ENCODE measurements at places on chromosomes 5 and 9. TPM values are rescaled to one million over a fixed set of nuclear protein-coding genes. Genes with fewer than 3 reads are reported as not detected.

Gene ZNF883
- 11.5 TPM for total RNA-seq

Gene KCNT1
- total RNA-seq = not detected

Gene DNAI1
- 0.52 TPM for total RNA-seq

Gene FAM221B
- not detected for total RNA-seq

Gene PCDHGA7
- 1.1 TPM for total RNA-seq

Gene NOXA1
- total RNA-seq = 0.65 TPM

Gene ARID3C
- 5.3 TPM for total RNA-seq

Gene SLIT3
- 0.22 TPM for total RNA-seq

Gene F12
- 2.0 TPM for total RNA-seq

Gene GCNT4
- 0.25 TPM for total RNA-seq

Gene PCDHB15
- total RNA-seq = 9.4 TPM

Gene GFRA3
- not detected for total RNA-seq

Gene EXD3
- total RNA-seq = 25.1 TPM

Gene FAM151B
- total RNA-seq = 3.9 TPM

- no peak for DNase-seq
Observed at GRCh38 chr9:84754881-84755280, 85.4 kb downstream of the NTRK2 start.

DNA sequence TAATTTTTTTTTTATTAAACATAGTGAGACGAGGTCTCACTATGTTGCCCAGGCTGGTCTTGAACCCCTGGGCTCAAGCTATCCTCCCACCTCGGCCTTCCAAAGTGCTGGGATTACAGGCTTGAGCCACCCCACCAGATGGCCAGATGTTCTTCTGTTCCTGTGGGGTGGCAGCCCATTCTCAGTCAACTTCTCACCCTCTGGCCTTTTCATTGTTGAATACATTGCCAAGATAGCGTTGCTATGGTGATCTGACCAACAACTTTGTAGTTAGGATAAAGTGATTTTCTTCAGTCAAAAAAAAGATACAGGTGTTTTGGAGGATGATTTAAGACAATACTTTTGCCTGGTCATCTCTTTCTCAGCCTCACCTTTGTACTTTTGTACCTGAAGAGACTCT is 109.1 kb downstream of the EGFLAM start:
- no peak for DNase-seq

- no peak for DNase-seq
Observed at GRCh38 chr5:73816656-73817420, 190.8 kb downstream of the ARHGEF28 start.

GRCh38 chr9:91945277-91946085 is 4.5 kb downstream of the ROR2 start:
- peak; percentile 58 for DNase-seq

GRCh38 chr9:11874414-11874813 is 818.8 kb upstream of the TYRP1 start:
- no peak for DNase-seq

- DNase-seq = no peak
Observed at GRCh38 chr9:104974053-104974962, 46.4 kb upstream of the ABCA1 start.

DNA sequence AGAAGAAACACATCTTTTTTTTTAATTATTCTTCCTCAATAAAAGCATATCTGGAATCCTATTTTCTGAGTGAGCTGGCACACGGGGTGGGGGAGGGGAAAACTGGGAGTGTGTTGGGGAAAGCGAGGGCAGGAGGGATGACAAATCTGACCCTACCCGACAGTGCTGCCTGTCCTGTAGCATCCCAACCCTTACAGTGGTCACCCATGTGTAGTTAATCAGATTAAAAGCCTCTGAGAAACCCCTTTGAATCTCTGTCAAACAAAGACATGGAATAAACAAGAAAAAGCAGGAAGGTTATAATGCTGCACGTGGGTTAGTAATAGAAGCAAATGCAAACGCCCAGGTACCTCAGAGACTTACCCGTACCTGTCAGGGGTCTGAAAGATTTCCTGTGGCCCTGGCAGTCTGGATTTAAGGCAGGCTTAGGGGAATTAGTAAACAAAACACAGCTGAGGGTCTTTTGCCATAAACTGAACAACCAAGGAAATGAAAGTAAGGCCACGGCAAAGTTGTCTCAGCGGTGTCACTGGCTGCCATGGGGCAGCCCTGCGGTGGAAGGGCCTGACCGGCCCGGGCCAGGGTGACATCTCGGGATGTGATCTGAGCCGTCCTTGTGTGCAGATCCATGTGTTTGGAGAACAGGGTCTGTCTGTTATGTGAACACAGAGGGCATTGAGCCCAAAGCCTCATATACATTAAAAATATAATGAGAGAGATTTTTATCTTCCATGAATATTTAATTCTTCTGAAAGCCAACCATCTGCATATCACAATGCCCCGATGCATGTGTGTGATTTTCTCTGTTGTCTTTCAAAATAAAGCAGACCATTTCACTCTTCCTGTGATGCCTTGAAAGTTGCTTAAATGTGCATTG is 308.2 kb downstream of the ZNF608 start:
- DNase-seq = peak; percentile 79

DNA sequence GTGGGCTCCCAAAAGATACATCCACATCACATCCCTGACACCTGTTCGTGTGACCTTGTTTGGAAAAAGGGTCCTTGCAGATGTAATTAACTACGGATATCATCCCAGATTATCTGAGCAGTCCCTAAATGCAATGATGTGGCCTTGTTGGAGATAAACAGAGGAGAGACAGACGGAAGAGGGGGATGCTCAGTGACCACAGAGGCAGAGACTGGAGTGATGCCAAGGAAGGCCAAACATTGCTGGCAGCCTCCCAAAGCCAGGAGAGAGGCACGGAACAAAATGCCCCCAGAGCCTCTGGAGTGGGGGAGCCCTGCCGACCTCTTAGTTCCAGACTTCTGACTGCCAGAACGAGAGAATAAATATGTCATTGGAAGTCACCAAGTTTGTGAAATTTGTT is 15.0 kb upstream of the VAV2 start:
- no peak for DNase-seq

GRCh38 chr5:42396111-42396510 is 27.1 kb upstream of the GHR start:
- DNase-seq = no peak

DNA sequence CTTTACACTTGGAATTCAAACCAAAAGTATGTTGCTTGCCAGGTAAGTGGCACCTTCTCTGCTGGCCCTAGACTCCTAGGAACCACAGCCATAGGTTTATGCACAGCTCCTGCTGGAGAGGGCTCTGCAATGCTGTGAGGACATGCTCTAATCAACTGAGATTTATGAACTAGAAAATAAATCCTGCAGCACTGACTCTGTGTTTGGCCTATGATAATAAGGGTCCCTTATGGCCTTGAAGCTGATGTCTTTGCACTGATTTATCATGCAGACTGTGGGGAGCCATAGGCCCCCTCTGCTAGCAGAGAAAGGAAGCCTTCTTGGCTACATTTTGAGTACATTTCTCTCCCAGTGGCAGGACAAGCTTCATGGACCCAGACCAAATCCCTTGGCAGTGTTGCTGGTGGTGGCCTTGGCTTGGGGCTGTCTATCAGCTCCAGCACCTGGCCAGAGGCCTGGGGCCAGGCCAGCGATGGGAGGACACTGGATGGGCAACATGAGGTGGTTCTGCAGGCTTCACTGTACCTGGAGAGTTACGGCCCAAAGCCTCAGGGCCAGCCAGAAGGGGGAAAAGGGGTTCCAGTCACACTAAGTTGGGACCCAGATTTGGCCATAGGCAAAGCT is 178.0 kb downstream of the SEMA6A start:
- DNase-seq = no peak

GRCh38 chr9:116476935-116477381 is 210.1 kb upstream of the TRIM32 start:
- peak; percentile 39 for DNase-seq

- DNase-seq = no peak
Observed at GRCh38 chr5:91146230-91146629, 236.9 kb downstream of the ARRDC3 start.

- no peak for DNase-seq
Observed at GRCh38 chr5:172830275-172830799, 3.7 kb upstream of the ERGIC1 start.

GRCh38 chr5:57482671-57483106 is at the start of gene ACTBL2:
Gene ACTBL2 (minus strand): TSS chr5:57482811. CDS start chr5:57482707, 104 bp downstream.
- DNase-seq = no peak

DNA sequence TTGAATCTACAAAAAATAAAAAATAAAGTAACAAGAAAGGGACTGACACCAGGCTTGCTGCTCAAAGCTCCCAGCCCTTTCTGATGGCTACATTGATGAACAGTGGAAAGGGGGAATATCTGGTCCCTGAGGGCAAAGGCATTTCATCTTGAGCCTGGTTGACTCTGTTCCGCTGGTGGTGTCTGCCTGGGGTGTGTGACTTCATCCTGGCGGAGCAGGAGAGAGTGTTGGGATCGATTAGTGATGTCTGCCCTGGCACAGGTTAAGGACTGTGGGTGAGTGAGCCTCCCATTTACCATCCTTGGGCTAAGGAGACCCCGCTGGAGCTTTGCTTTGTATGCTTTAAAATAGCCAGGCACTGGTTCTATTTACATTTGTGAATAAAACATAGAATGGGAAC is 56.9 kb upstream of the ASS1 start:
- DNase-seq = no peak

DNA sequence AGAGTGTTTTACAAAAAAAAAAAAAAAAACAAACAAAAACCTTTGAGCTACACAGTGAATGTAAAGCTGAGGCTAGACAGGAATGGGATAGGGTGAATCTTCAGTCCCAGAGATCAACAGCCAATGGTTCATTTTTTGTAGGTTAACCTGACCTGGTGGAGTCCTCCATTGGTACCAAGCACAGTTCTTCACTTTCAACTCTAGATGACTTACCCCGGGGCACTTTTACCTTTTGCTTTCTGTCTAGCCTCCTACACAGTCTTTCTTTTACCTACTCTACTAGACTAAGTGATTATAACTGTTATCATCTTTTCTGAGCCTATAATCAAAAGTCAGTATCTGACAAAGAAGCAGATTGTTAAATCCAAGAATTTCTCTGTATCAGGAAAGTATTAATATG is 50.9 kb downstream of the ANXA2R start:
- DNase-seq = no peak

DNA sequence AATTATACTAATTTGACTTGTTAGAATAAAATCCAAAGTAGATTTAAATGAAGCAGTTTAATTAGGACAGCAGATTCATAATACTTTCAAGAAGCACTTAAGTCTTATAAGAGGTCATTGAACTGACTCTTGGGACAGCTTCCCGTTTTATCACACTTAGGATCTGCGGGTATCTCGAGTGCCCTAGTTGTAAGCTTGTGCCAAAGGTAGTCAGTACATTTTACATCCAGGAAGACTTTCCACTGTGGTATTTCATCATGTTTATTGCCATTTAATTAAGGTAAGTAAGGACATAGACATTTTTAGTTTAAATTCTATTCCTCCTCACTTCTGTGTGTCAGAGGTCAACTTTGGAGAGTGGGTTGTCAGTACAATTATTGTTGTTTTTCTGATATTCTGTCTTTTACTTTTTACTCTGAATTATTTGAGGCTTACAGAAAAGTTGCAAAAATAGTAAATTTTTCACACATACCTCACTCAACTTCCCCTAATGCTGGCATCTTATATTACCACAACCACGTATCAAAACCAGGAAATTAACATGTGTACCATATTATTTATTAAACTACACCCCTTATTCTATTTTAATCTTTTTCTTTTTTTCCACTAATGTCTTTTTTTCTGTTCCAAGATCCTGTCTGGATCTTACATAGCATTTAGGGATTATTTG is 7.5 kb upstream of the ZNF367 start:
- no peak for DNase-seq

- DNase-seq = no peak
Observed at GRCh38 chr9:122832194-122832593, 3.8 kb upstream of the PDCL start.

DNA sequence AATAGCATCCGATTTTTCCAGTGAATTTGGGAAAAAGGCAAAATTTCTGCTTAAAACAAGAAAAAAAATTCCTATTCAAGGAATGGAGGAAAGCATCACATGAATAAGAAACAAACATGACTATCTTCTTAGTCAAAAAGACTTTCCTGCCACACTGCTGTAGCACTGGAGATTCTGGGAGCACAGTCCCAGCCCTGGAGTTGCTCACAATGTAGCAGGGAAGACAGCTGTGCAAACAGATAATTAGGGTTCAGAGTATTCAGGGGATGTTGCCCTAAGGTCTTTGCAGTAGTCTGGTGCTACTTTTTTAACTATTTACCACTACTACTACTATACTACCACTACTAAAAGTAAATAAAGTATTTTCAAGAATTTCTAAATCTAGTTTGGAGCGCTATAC is 86.5 kb downstream of the BNC2 start:
- no peak for DNase-seq

- DNase-seq = no peak
Observed at GRCh38 chr5:159263569-159263905, 447 bp downstream of the UBLCP1 start.

GRCh38 chr5:112711436-112711835 is 26.2 kb upstream of the APC start:
- DNase-seq = no peak

DNA sequence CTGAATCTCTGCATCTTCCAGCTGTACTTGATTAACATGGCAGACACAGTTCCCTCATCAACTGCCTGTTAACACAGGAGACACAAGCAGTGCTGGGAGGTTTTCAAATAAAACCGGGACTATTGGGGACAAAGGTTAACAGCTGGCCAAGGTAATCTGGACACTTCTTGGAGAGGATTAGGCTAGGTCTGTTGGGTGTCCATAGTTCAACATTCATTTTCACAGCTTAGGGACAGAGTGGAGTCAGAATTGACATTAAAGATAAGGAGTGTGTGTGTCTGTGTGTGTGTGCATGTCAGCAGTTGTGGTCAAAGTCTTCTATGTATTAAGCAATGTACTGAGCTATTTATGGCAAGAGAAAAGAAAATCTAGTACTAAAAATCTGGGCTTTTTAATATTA is 216.2 kb downstream of the MED10 start:
- no peak for DNase-seq

DNA sequence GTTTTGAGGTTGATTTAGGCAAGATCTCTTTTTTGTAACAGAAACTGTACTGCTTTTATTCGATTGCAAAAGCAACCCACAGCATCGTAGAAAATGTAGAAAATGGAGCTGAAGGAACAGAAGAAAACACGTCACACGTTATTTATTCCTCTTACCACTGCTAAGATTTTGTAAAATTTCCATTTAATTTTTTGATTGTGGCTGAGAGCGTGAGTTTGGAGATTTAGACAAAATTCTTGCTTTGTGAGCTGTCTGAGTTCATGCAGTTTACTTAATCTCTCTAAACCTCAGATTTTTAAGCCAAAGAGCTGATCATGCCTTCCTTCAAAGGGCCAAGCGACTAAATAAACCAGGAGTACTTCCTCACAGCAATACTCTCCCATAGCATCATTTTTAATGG is 24.8 kb downstream of the DPYSL3 start:
- DNase-seq = no peak

- no peak for DNase-seq
Observed at GRCh38 chr9:89533411-89534095, 35.6 kb upstream of the SEMA4D start.

- no peak for DNase-seq
Observed at GRCh38 chr5:109300367-109300766, 109.4 kb downstream of the PJA2 start.

Measured in neural progenitor cell (in vitro differentiated cells).